ENCODE measurements at places on chromosomes 6 and 20.

GRCh38 chr20:36435592-36436541, 105.5 kb upstream of the MYL9 start:
- DNase-seq: peak; percentile 83

- DNase-seq: no peak
Observed at GRCh38 chr6:85670573-85670972, 27.9 kb upstream of the SYNCRIP start.

DNA sequence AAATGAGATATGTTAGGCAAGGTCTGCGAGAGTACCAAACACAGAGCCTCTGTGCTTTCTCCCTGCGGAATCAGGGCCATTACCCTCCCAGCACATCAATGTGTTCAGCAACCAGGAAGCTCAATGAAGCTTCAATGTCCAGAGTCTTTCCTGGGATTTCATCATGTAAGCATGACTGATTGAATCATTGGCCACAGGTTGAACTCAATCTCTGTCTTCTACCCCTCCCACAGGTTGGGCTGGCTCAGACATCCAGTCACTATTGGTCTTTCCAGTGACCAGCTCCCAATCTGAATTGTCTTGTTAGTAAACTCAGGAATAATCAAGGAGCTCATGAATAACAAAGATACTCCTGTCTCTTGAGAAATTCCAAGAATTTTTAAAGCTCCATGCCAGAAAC, 2.7 kb upstream of the DTD1 start:
- no peak for DNase-seq

DNA sequence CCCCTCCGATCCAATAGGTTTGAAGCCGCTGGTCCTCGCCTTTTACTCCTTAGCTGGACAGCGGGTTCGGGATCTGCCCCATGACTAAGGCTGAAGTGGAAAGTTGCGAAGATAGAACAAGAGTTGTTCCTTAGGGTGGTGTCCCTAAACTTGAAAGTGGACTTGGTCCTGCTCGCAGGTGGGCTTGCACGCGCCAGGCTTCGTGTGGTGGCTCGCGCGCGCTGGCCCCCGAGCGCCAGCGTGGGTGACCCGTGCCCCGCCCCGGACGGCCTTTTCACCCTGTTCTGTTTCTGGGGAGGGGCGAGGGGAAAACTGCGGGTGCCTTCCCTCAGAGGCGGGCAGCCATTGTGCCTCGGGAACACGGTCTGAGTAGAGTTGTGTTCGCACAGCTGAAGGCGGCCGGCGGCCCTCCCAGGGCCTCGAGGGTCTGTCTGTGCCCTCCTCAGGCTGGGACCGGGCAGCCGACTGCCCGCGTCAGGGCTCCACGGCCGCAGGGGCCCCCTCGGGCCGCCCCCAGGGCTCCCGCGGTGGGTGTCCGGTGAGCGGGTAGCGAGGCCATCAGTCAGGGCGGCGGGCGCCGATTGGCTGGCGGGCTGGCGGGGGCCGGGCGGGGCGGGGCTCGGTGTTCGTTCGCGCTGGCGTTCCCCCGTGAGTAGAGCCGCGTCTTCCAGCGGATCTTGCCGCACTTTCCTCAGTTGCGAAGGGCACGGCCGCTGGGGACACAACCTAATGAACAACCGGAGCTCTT, 33.0 kb downstream of the RREB1 start:
- peak; percentile 69 for DNase-seq

GRCh38 chr20:38789503-38790199, 15.8 kb upstream of the PPP1R16B start:
- DNase-seq: no peak

DNA sequence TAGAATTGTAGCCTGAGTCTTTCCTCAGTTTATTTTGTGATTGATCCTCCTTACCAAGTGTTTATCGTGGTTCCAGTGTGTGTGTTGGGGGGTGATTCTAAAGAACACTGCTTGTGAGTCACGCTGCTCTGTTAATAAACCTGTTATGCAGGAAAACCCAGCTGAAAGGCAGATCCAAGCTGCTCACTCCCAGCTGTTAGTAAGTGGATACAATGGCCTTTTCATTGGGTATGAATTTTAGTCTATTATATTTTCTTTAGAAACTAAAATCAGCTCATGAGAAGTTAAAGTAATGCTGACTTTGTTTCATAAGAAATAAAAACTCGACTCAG, 12.2 kb upstream of the DSTN start:
- DNase-seq: no peak

Data from CD14-positive monocyte (primary cell).